Uterus (tissue), 4 donors: ENCODE measurements at places on chromosomes 7 and 10. TPM values are rescaled to one million over a fixed set of nuclear protein-coding genes. Genes with fewer than 3 reads are reported as not detected.

GRCh38 chr7:90917539-90917938, 321.4 kb downstream of the CDK14 start:
- no peaks in the 10 kb centered on the region for H3K27me3 ChIP-seq
- DNase-seq = no peak
- H3K4me3 ChIP-seq = no peak overlapping the region
- H3K4me1 ChIP-seq = no peaks in the 10 kb centered on the region
- no peak overlapping the region for H3K27ac ChIP-seq
- H3K36me3 ChIP-seq = no peaks in the 10 kb centered on the region

DNA sequence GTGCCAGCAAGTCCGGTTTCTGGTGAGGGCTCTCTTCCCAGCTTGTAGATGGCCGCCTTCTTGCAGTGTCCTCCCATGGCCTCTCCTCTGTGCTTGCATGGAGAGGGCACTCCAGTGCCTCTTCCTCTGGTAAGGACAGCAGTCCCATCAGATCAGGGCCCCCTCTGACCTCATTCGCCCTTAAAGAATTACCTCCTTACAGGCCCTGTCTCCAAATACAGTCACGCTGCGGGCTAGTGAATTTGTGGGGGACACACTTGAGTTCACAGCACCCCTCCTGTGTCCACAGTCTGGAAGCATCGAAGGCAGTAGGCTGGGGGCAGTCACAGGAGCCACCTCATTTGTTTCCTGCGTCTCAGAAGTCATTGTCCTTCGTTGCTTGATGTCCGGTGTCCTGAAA, 54.6 kb downstream of the LHPP start:
- H3K4me1 ChIP-seq = no peaks in the 10 kb centered on the region
- no peak overlapping the region for H3K4me3 ChIP-seq
- no peak for DNase-seq
- H3K27ac ChIP-seq = no peak overlapping the region
- no peaks in the 10 kb centered on the region for H3K36me3 ChIP-seq

DNA sequence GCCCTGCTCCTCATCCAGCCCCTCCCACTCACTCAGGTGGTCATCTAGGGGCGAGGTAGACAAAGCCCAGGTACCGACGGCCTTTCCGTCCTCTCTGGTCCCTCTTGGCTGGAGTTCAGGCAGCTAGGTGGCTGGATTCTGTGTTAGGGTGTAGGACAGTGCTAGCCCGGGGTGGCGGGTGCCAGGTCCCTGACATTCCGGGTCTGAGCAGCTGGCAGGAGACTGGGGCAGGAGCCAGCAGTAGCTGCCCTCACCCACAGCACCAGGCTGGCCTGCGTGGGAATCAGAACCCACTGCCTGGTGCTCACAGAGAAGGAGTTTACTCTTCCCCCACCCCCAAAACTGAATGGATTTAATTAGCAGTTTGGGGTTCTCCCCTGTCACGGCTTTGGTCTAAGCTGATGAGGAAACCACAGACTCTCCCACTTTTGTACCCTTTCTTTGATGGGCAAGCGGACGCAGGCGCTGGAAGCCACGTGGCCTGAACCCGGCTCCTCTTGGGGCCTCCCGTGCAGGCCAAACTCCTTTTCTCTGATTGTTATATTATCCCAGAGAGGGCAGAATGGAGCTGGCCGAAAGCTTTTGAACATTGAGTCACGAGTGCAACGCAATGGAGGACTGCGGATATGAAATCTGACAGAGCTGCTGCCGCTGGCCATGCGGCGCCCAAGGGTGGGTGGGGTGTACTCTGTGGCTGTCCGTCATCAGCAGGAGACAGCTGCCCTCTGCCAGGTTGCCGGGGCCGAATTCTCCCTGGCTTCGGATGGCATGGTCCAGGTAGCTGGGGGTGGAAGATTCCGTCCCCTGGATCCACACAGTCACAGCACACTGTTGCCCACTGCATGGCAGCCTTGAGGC, 12.9 kb upstream of the ZFAND2A start:
- H3K27ac ChIP-seq = no peak overlapping the region
- H3K36me3 ChIP-seq = no peaks in the 10 kb centered on the region
- H3K4me3 ChIP-seq = no peak overlapping the region
- DNase-seq = no peak
- peaks cover 8% of the 10 kb centered on the region for H3K4me1 ChIP-seq
- H3K27me3 ChIP-seq = no peaks in the 10 kb centered on the region

GRCh38 chr10:117240621-117241529, at the start of gene SLC18A2:
Gene SLC18A2 (plus strand): TSS chr10:117241114. CDS start chr10:117241694, 580 bp downstream.
- H3K36me3 ChIP-seq = no peaks in the 10 kb centered on the region
- no peak within 1 kb of the TSS for H3K4me3 ChIP-seq
- H3K4me1 ChIP-seq = peaks cover 13% of the 10 kb centered on the region
- DNase-seq = no peak
- no peaks in the 10 kb centered on the region for H3K27me3 ChIP-seq

DNA sequence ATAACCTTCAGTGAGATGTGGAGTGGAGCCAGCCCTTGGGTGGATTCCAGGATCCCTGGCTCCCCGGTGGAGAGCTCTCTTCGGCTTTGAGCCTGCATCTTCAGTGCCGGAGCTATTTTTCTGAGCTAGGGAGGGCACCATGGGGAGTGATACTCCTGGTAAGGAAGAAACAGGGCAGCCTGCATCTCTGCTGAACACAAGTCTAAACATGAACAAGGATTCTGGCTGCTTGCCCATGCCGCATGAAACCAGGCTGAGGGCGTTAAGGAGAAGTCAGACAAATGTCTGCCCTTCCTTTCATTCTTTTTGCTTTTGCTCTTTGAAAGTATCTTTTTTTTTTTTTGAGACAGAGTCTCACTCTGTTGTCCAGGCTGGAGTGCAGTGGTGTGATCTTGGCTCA, 60.4 kb downstream of the EVX1 start:
- H3K27me3 ChIP-seq = no peaks in the 10 kb centered on the region
- H3K4me1 ChIP-seq = no peaks in the 10 kb centered on the region
- DNase-seq = no peak
- no peaks in the 10 kb centered on the region for H3K36me3 ChIP-seq
- no peak overlapping the region for H3K4me3 ChIP-seq

DNA sequence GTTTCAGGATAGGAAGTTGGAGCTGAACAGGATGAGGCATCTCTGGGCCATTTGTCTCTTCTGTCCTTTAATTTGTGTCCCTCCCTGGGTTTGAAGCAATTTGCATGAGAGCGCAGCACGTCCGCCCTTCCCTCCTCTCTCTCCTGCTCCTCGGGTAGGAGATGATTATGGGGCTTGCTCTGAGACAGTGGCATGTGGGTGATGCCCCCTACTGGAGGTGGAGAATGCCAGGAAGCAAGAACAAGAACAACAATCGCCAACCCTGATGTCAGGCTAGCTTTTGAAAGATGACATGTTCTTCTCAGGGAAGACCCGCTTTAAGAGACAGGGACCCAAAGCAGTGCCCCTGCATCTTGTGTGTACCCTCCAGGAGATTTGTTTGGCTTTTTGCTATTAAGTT, 63.9 kb upstream of the LOXL4 start:
- H3K4me3 ChIP-seq = no peak overlapping the region
- H3K36me3 ChIP-seq = no peaks in the 10 kb centered on the region
- H3K27me3 ChIP-seq = no peaks in the 10 kb centered on the region
- no peak overlapping the region for H3K27ac ChIP-seq

GRCh38 chr7:112898432-112899290, 108.5 kb upstream of the TMEM168 start:
- no peaks in the 10 kb centered on the region for H3K4me1 ChIP-seq
- no peaks in the 10 kb centered on the region for H3K27me3 ChIP-seq
- H3K36me3 ChIP-seq = no peaks in the 10 kb centered on the region
- no peak overlapping the region for H3K4me3 ChIP-seq

GRCh38 chr7:45183711-45184210, 26.2 kb downstream of the RAMP3 start:
- H3K4me3 ChIP-seq = no peak overlapping the region
- no peaks in the 10 kb centered on the region for H3K27me3 ChIP-seq
- no peak overlapping the region for H3K27ac ChIP-seq
- no peaks in the 10 kb centered on the region for H3K36me3 ChIP-seq
- no peak for DNase-seq
- no peaks in the 10 kb centered on the region for H3K4me1 ChIP-seq

DNA sequence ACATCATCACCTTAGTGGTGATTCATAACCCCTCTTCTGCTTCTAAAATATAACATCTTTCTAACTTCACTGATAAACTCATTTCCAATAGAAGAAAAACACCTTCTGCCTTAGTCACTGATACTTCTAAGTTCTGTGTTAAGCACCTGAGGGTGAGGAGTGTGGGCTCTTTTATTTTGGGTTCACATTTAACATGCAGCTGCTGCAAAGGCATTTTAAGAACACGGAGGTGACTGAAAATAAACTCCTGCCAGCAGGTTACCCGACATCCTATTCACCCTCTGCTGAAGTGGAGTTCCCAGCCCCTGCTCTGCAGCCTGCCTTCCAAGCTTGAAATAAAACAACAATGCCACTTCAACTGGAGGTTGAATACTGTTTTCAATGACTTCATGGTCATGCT, 202.9 kb upstream of the PLXNA4 start:
- no peaks in the 10 kb centered on the region for H3K36me3 ChIP-seq
- no peak overlapping the region for H3K27ac ChIP-seq
- no peaks in the 10 kb centered on the region for H3K27me3 ChIP-seq
- DNase-seq = no peak
- no peaks in the 10 kb centered on the region for H3K4me1 ChIP-seq

GRCh38 chr7:156903232-156903909, 10.4 kb upstream of the LMBR1 start:
- no peaks in the 10 kb centered on the region for H3K27me3 ChIP-seq
- H3K4me1 ChIP-seq = no peaks in the 10 kb centered on the region
- H3K27ac ChIP-seq = peak overlapping the region; percentile 39

GRCh38 chr10:64093946-64094535, 572.8 kb downstream of the REEP3 start:
- H3K27me3 ChIP-seq = no peaks in the 10 kb centered on the region
- no peak overlapping the region for H3K4me3 ChIP-seq
- no peaks in the 10 kb centered on the region for H3K36me3 ChIP-seq
- no peak overlapping the region for H3K27ac ChIP-seq
- no peak for DNase-seq
- no peaks in the 10 kb centered on the region for H3K4me1 ChIP-seq

DNA sequence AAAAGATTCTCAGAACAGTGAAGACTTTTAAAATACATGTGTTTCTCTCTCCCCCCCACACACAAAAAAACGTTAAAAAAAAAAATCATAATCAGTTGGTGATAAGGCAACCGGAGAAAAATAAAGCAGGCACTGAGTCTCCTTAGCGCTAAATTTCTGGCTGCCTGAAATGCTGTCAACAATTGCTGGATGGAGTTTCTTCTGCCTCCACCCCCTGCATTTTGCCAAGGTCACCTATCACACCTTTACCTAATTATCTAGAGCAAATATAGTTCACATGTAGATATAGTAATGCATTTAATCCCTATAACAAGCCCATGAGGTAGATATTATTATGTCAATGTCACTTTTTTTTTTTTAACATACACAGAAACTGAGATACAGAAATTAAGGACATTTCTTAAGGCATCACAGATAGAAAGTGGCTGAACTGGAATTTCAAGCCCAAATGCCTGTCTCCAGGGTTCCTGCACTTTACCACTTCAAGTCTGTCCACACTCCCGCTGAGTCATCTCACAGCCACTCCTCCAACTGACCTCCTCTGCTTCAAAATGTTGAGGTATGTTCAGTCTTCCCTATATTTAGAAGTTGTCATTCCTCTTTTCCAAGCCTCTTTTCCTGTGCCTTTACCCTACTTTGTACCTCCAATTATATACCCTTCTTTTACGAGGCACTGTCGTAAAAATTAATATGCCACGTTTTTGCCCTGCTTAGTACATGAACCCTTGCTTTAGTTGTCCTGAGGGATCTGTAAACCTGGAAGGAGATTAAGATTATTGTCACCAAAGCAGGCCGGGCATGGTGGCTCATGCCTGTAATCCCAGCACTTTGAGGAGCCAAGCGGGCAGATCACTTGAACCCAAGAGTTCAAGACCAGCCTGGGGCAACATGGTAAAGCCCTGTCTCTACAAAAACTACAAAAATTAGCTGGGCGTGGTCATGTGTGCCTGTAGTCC, 72.8 kb upstream of the MPP7 start:
- H3K27me3 ChIP-seq = no peaks in the 10 kb centered on the region
- H3K36me3 ChIP-seq = no peaks in the 10 kb centered on the region
- DNase-seq = no peak
- no peak overlapping the region for H3K27ac ChIP-seq

GRCh38 chr7:44107116-44107960, 3.2 kb downstream of the AEBP1 start:
- peak overlapping the region; percentile 97 for H3K27ac ChIP-seq
- no peaks in the 10 kb centered on the region for H3K36me3 ChIP-seq
- no peak overlapping the region for H3K4me3 ChIP-seq
- H3K4me1 ChIP-seq = peaks cover 15% of the 10 kb centered on the region
- DNase-seq = no peak

DNA sequence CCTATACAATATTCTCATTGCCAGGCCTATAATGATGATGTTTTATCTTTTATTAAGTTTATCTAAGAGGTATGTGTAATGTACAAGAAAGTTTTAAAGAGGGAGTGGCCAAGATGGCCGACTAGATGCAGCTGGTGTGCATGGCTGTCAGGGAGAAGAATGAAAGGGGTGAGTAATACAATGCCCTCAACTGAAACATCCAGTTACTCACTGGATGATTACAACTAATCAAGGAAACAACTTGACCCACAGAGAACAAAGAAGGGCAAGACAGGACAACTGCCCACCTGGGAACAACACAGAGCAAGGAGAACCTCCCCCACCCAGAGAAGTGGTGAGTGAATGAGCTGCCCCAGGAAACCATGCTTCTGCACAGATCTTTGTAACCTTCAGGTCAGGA, 880.0 kb upstream of the LRRTM3 start:
- H3K4me1 ChIP-seq = no peaks in the 10 kb centered on the region
- H3K4me3 ChIP-seq = no peak overlapping the region
- H3K27ac ChIP-seq = no peak overlapping the region
- no peak for DNase-seq

GRCh38 chr10:71124921-71125748, 87.2 kb upstream of the UNC5B start:
- H3K4me3 ChIP-seq = no peak overlapping the region
- no peaks in the 10 kb centered on the region for H3K27me3 ChIP-seq
- H3K36me3 ChIP-seq = no peaks in the 10 kb centered on the region
- no peaks in the 10 kb centered on the region for H3K4me1 ChIP-seq
- H3K27ac ChIP-seq = no peak overlapping the region
- no peak for DNase-seq

DNA sequence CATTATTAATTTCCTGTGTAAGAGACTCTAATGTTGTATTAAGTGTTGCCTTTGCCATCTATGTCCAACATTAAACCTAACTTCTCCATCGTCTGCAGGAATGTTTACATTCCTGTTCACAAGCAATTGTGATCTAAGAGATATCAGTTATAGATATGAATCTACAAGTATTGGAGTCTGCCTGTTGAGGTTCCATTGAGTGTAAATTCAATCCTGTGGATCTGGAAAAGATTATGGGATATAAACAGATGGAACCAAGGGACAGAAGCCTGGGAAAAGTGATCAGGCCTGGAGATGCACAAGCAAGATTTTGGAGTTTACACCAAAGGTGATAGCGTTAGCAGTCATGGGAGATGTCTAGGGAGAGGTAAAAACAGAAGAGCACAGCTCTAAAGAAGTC, 135.5 kb downstream of the LSMEM1 start:
- H3K4me3 ChIP-seq = no peak overlapping the region
- no peaks in the 10 kb centered on the region for H3K36me3 ChIP-seq
- DNase-seq = no peak
- H3K4me1 ChIP-seq = no peaks in the 10 kb centered on the region

- no peaks in the 10 kb centered on the region for H3K4me1 ChIP-seq
- H3K4me3 ChIP-seq = no peak overlapping the region
- DNase-seq = peak; percentile 29
- no peaks in the 10 kb centered on the region for H3K36me3 ChIP-seq
- H3K27ac ChIP-seq = peak overlapping the region; percentile 54
- no peaks in the 10 kb centered on the region for H3K27me3 ChIP-seq
Measured at GRCh38 chr7:75732764-75733630, 5.7 kb downstream of the HIP1 start.

LHFPL3 gene
- total RNA-seq = not detected

CCDC3 gene
- total RNA-seq = 12.4 TPM

ASB15 gene
- total RNA-seq = not detected
